T-cell (primary cell): ENCODE measurements at places on chromosomes 11 and 22.

DNA sequence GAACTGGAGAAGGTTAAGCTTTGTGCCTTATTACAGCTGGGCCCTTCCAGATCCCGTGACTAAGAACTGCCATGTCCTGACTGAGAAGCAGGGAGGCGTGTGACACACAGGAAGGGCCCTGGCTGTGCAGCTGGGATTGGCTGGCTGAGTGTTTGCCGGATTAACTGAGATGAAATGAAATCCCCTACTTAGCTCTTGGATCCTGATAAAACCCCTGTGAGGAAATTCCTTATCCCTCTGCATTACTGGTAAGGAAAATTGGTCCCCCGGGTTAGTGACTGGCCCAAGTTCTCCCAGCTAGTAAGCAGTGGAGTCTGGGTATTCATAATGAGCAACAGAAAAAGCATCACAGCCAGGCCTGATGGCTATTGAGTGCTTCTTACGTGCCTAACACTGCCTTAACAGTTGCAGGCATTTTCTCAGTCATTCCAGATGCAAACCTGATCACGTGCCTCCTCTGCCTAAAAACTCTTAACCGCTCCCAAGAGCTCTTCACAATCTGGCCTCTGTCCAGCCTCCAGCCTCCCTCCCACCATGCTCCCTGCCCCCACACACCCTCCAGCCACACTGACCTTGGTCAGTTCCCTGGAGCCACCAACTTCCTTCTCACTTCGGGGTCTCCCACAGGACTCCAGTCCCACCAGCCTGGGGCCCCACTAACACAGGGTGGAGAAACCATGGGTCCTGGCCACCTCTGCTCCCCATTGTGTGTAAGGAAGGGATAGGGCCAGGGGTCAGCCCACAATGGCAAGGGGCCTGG is 37.8 kb downstream of the ARRB1 start:
- no peak for DNase-seq

- DNase-seq, result no peak
Measured at GRCh38 chr11:70025308-70025707, 52.8 kb upstream of the ANO1 start.

- DNase-seq, result no peak
Measured at GRCh38 chr11:69498614-69499175, 17.2 kb downstream of the LINC01488 start.

- no peak for DNase-seq
Measured at GRCh38 chr11:126636911-126637794, 281.7 kb downstream of the ST3GAL4 start.

DNA sequence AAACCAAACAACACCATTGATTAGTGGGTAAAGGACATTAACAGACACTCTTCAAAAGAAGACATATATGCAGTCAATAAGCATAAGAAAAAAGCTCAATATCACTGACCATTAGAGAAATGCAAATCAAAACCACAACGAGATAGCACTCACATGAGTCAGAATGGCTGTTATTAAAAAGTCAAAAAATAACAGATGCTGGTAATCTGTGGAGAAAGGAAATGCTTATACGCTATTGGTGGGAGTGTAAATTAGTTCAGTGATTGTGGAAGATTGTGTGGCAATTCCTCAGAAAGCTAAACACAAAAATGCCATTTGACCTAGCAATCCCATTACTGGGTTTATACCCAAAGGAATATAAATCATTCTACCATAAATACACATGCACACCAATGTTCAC is 182.6 kb downstream of the TRPC6 start:
- DNase-seq, result no peak

GRCh38 chr11:5224538-5225479 is 2.1 kb downstream of the HBB start:
- DNase-seq, result no peak

DNA sequence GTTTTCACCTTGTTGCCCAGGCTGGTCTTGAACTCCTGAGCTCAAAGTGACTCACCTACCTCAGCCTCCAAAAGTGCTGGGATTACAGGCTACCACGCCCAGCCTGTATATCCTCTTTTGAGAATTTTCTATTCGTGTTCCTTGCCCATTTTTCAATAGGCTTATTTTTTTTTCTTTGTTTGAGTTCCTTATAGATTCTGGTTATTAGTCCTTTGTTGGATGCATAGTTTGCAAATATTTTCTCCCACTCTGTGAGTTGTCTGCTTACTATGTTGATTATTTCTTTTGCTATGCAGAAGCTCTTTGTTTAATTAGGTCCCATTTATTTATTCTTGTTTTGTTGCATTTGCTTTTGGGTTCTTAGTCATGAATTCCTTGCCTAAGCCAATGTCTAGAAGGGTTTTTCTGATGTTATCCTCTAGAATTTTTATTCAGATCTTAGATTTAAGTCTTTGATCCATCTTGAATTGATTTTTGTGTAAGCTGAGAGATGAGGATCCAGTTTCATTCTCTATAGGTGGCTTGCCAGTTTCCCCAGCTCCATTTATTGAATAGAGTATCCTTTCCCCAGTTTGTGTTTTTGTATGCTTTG is 17.7 kb upstream of the ZBED5 start:
- DNase-seq, result no peak

GRCh38 chr22:44646668-44647067 is 55.3 kb upstream of the PRR5 start:
- DNase-seq, result no peak

- no peak for DNase-seq
Measured at GRCh38 chr22:40782521-40782920, 36.6 kb downstream of the SLC25A17 start.

DNA sequence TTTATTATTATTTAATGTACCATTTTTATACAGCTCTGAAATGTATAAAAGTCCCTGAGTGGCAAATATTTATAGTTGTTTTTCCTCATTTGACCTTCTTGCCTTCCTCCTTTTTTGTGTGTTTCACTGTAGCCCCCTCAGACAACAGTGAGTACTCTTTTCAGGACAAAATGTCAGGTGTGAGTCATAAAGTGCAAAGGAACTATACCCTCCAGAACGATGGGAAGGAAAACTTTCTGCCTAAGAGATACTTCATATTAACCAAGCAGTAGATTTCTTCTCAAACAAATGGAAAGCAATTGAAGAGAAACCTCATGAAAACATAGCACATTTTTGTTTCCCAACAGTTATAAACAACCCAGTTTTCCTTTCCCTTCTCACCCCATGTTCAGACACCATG is 16.1 kb upstream of the MS4A7 start:
- no peak for DNase-seq

DNA sequence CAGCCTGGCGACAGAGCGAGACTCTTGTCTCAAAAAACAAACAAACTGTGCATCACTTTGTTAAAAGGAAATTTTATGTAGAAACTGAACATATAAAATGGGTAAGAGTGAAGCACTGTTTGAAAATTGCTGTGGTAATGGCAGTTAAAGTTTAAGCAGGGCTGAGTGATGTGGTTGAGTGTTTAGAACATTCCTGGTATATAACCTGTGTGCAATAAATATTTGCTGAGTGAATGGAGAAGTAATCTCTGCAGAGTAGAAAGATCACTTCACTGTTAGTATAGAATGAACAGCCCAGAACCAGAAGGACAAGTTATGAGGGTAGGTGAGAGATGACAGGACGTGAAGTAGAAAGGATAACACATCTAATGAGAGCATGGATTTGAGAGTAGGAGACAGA is 27.3 kb downstream of the CECR2 start:
- no peak for DNase-seq

GRCh38 chr22:40955571-40955970 is 4.4 kb downstream of the RBX1 start:
- DNase-seq, result no peak

- DNase-seq, result no peak
Measured at GRCh38 chr11:47056261-47056915, 119.8 kb downstream of the CSTPP1 start.

DNA sequence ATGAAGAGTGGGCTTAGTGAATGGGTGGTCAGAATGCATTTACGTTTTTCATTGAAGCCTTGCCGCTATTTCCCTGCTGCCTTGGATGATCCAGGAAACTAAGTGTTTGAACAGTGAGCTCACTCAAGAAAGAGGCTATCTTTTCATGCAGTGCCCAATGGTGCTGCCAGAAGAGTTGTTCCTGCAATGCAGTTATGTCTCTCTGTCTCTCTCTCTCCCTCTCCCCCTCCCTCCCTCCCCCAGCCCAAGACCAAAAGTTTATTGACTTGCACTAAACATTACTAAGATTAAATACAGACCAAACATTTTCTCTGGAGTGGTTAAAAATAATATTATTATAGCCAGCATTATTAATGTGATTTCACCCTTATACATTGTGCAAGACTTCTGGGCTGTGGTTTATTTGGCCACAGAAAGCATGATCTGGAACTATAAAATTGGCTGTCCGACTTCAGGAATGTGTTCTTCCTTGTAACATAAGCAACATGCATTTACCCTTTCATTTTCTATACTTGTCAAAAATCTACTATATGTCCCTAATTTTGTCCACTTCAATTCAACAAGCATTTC is 6.6 kb upstream of the FUT4 start:
- no peak for DNase-seq

GRCh38 chr22:46619830-46620501 is at the start of gene GRAMD4:
GRAMD4 (plus strand) TSS chr22:46620386; CDS start chr22:46626800, 6,414 bp downstream.
- no peak for DNase-seq

DNA sequence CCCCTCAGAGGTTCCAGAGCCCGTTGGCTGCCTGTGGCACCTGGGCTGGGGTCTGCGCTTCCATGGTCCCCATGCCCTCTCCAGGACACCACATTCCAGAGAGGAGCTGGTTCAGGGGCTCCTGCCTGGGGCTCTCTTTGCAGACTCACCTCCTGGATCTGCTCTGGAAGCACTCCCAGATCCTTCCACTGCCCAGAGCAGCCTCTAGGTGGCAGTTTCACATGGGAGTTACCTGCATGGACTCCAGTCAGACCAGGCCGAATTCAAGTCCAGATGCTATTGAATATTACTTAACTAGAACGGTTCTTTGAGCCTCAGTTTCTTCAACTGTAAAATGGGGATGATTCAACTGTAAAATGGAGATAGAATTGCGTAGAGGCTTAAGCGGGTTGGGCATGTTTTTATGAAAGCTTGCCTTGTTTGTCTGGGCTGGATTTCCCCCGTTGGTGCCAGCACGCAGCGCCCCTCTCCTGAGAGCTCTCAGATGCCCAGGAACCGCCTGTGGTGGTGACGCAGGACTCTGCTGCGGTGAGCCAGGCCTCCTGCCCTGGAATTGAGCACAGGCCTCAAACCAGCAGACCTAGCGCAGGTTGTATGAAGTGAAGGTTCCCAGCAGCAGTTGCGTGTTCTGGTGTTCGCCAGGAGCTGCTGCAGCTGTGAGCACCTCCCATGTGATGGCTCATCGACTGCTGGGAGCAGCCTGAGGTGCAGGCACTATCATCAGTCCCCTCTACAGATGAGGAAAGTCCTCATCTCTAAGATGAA is 44.2 kb downstream of the LMO1 start:
- DNase-seq, result no peak

DNA sequence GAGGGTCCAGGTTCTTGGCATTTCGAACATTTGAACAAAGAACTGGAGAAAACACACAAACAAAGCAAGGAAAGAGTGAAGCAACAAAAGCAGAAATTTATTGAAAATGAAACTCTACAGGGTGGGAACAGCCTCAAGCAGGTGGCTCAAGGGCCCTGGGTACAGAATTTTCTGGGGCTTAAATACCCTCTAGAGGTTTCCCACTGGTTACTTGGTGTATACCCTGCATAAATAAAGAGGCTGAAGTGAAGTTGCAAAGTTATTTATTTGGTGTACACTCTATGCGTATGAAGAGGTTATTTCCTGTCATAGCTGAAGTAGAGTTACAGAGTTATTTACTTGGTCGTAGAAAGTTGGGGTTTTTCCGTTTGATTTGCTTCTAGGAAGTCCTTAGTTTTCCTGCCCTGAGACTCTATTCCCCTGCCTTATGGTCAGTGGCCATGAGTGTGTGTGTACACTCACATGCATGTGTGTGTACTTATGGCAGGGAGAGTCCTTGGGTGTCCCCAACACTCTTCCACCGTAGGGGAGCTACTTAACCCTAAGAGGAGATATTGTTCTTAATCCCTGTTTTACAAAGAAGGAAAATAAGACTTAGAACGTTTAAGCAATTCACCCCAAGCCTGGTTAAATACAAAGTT is 5.6 kb upstream of the SMCO4 start:
- DNase-seq, result no peak

- DNase-seq, result no peak
Measured at GRCh38 chr11:73323464-73323863, 15.4 kb downstream of the ARHGEF17 start.

- DNase-seq, result no peak
Measured at GRCh38 chr11:102615894-102616432, 9.2 kb downstream of the MMP20 start.

- DNase-seq, result no peak
Measured at GRCh38 chr11:17506314-17506713, 29.7 kb upstream of the ABCC8 start.

DNA sequence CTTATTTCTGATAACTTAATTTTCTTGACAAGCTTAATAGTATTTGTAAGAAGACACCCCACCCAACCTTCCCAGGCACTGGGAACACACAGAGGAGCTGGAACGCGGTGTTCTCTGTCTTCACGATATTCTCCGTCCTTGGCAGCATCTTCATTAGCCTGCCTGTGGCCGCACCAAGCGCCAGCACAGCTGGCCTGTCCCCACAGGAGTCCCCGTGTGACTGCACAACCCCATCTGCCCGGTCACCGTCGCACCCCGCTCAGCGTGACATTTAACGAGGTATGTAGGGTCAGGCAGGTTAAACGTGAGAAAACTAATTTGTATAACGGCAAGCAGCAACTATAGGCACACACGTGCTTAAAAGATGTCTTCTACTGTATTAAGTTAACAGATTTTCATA is 293.3 kb downstream of the BRD1 start:
- DNase-seq, result no peak

- DNase-seq, result no peak
Measured at GRCh38 chr22:37062376-37062675, 10.8 kb downstream of the KCTD17 start.

DNA sequence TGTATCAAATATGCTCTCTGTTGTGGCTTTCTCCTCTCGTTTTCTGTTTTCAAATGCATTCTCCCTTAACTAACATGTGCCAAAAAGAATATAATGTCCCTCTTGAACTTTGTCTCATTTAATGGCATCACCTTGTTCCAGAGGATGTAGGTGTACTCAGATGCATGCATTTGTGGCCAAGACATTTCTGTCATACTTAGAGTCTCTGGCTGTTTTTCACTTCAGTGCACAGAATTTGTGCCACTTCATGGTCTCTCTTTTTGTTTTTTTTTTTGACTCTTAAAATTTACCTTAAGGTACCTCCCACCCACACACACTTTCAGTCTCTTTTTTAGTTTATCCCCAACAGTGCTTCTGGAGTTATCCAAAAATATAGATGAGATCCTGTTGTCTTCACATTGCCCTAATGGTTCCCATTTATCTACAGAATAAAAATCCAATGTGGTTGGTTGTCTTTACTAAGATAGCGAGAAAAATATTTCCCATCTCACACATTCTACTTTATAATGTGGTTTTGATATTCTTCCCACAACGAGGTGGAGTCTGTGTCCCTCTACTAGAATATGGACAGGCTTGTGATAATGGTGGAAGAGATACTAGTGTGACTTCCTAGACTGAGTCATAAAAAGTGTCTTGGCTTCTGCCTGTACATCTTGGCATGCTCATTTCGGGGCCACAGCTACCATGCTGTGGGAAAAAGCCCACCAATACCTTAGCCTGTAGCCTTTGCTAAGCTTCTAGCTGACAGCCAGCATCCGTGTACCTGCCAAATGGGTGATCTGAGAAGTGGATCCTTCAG is 125.8 kb downstream of the DDX10 start:
- no peak for DNase-seq
